ENCODE measurements at places on chromosomes 11 and 22. TPM values are rescaled to one million over a fixed set of nuclear protein-coding genes. Genes with fewer than 3 reads are reported as not detected.

- no peak for DNase-seq
These were observed 929.0 kb upstream of the FAT3 start for GRCh38 chr11:91295591-91295990.

DNA sequence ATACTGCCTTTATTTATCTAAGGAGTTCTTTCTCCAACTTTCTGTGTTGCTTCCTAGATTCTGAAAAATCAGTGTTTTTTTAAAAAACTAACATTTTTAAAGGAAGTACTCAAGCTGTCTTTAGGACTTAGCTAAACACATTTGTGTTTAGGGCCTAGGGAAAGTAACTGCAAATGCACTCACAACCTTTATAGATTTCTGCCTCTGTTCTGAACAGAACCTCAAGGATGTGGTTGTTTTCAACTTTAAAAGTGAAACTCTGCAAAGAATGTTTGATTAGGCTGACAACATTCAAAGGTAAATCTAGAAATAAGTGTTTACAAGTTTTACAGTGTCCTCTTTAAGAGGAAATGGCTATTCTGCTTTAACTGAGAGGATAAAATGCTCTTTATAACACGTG is 55.4 kb upstream of the CNTN5 start:
- no peak for DNase-seq

DNA sequence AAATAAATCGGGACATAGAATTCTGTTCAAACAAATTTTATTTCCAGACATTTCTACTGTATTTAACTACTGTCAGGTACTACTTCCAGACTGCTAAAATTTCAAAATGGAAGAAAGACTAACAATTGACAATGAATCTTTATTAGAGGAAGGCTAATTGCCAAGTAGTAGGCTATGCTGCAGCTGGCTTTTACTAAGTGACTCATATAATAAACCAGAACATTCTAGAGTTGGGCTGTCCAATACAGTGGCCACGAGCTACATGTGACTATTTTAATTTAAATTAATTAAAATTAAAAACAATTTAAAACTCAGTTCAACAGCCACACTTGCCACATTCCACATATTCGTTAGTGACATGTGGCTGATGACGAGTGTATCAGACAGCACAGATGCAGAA is 27.6 kb downstream of the CHKA start:
- no peak for DNase-seq

- DNase-seq: no peak
These were observed 44.5 kb downstream of the TRAF6 start for GRCh38 chr11:36465449-36466163.

DNA sequence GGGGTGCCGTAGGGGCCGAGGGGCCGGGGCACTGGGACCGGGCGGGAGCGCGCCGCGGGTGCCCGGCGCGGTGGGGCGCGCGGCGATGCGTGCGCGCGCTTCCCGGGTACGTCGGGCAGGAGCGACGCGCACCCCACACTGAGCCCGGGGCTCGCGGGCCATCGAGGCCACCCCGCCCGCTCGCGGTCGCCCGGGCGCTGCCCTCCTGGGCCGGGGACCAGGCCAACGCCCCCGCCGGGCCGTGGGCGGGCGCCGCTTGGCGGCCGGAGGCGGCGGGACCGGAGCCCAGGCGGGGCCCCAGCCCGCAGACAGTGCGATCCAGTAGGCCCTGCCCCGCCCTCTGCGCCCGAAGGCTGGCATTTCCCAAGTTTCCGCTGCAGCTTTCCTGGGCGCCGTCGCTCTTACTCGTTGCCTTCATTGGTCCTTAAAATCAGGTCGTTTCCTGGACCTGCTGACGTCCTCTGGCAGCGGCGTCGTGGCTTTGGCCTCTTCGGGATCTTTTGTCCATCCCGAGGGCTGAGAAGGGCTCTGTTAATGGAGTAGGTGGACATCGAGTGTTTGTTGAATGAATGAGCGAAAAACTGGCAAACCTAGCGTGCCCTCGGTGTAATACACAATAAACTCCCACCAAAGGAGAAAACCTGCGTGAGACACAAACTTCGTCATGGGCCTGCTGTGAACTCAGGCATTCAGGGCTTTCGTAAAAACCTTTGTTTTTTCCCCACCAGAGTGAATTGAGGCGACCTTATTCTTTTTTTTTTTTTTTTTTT is 638 bp downstream of the PARVA start:
- DNase-seq: peak; percentile 78

- no peak for DNase-seq
These were observed 608.7 kb downstream of the SOX6 start for GRCh38 chr11:15747671-15748070.

DNA sequence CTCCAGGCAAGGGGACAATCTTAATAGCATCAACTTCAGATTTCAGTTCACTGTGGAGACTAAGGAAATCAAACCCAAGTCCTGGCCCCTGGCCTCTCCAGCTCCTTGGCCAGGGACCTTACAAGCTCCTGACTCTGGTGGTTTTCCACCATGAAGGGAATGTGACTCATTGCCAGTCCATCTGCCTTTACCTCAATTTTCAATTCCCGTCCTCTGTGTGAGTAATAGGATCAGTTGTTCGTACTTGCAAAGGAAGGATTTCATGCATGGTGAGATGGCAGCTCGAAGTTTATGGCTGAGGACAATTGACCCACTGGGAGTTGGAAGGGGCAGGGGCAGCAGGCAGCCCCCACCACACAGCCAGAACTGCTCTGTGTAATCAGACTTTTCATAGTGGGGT is 42.5 kb downstream of the INSC start:
- no peak for DNase-seq

DNA sequence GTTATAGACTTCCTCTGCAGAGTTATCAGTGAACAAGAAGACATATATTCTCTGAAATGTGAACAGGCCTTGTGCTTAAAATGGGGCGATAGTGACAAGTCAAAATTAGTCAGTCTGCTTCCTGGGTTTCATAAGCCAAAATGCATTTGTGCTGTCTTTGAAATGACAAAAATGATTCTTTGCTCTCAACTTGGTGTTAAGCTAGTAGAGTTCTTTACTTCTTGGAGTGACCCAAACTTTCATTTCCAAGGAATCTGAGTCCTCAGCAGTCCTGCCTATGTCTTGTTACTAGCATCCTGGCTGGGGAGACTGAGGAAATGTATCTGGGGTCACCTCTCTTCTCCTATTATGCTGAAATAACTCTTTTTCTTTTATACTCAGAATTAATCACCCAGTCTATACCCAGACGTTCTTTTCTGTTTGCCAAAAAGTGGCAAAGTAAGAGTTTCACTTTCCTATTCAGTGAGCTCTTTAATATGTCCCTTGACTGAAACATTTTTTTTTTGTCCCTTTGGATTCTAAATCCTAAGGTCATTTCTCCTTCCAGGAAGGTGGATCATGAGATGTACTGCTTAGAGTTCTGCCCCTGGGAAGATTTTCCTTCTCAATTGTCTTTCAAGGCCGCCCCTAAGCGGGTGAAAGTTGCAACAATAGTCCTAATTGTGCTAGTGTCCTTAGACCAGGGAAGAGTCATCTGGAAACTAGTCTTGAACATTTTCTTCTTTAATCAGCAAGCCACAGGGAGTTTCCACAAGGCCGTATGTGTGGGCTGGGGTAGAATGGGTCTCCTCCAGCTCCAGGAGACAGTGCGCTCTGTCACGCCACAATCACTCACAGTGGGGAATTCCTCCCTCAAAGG is 53.0 kb upstream of the RDX start:
- peak; percentile 98 for DNase-seq

DNA sequence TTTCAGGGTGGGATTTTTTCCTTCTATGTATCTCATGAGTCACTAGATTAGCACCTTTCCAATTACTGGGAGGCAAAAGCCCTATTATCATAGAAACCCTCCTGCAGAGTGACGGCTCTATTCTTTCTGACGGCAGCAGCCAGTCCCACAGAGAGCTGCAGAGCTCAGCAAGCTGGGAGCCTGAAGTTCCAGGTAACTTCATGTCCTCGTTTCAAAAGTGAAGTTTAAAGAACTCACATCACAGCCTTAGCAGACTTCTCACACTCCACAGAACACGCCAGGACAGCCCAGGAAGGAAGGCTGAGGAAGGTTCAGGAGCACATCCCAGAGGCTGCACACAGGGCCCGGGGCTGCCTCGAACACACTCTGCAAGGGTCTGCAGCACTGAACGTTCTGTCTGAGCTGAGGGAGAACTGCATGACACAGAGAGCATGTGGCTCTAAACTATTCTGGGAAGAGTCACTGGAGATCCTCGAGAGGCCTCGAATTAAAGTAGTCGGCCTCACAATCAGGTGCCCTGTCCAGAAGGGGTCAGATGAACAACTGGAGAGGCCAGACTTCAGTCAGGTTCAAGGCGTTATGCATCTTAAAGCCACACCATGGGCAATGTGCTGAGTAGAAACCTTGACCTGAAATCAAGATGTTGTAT is 104.2 kb upstream of the DRD2 start:
- no peak for DNase-seq

GRCh38 chr22:39493759-39494158 is 8.3 kb upstream of the MIEF1 start:
- no peak for DNase-seq

- DNase-seq: peak; percentile 49
These were observed 6.6 kb downstream of the TREH start for GRCh38 chr11:118672846-118673245.

GRCh38 chr11:92967867-92968266 is 1.6 kb upstream of the MTNR1B start:
- no peak for DNase-seq

DNA sequence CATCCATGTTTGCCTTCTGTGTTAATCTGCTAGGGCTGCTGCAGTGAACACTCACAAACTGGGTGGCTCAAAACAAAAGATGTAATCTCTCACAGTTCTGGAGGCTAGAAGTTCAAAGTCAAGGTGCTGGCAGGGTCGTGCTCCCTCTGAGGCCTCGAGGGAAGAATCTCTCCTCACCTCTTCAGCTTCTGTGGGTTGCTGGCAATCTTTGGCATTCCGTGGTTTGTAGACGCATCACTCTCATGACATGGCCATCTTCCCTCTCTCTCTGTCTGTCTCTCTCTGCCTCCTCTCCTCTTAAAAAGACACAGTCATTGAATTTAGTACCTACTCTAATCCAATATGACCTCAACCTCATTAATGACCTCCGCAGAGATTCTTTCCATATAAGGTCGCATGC is 78.8 kb downstream of the TSPAN18 start:
- DNase-seq: no peak

DNA sequence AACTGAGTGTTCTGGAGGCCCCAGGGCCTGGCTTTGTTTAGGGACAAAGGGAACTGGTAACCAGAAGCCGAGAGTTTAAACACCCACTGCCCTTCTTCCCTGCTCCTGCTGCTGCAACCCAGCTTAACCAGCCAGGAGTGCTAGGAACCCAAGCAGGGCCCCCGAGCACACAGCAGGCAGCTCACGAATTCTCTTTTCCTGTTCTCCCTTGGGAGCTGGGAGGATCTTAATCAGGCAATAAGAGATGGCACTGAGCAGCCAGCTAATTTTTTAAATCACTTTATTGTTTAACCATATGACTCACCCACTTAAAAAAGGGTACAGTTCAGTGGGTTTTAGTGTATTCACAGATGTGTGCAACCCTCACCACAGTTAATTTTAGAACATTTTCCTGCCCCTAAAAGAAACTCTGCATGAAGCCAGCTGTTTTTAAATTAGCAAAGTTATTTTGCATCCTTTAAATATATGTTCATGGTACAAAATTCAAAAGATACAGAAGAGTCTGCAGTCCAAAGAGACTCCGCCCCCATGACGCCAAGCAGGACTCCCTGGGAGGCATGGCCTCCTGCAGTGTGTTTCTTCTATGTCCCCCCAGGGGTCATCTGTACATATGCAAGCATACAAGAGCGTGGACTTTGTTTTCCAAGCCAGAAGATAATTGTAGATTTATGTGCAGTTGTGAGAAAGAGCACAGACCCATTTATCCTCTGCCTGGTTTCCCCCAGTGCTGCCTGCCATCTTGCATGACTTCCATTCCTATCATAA is 18.9 kb upstream of the PPP6R3 start:
- peak; percentile 78 for DNase-seq

- no peak for DNase-seq
These were observed 20.2 kb downstream of the LMO1 start for GRCh38 chr11:8243458-8243857.

DNA sequence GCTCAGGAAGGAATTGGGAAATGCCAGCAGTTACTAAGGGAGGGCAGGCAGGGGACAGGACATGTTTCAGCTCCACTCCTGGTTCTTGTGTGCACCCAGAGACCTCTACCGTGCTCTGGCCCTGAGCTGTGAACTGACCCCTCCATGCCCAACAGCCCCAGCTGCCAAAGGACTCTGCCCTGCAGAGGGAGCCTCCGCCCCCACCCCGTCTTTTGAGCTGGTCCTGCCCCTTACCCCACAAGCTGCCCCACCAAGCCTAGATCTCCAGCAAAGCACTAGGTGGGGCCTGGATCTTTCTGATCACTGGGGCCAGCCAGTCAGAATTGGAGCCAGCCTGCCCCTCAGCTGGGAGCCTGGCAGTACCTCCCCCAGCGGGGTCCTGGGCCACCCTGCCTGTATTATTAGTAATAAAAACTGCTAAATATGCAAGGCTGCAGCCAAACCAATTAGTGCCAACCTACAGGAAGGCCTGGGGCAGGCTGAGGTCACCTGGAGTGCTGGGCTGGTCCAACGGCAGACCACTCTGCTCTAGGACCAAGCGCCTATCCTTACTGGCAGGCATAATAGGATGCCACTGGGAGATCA is 23.9 kb upstream of the DRICH1 start:
- DNase-seq: no peak

GRCh38 chr11:122103321-122103720 is 12.7 kb downstream of the BLID start:
- DNase-seq: no peak

GRCh38 chr11:124207102-124207792 is 24.1 kb downstream of the OR10D3 start:
- no peak for DNase-seq

- no peak for DNase-seq
These were observed 32.1 kb upstream of the BAIAP2L2 start for GRCh38 chr22:38142606-38143005.

DNA sequence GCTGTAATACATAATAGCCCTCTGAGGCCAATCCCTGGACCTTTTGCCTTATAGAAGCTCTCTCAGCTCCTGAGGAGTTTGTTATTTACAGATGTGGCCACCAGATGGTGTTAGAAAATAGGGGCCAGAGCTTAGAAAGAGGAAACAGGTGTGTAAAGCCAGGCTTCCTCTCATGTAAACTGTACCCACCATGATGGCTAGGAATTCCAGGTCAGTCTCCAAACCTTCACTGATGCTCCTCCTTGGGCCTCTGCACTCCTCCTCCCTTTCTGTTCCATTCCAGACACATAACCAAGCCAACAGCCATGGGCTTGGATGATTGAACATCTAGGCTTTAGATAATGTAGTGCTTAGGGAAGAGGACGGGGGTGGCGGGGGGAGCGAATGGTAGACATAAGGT is 39.7 kb downstream of the USP35 start:
- peak; percentile 76 for DNase-seq

GRCh38 chr22:31269892-31270579 is 22.3 kb downstream of the PIK3IP1 start:
- DNase-seq: peak; percentile 16

The RPS6KB2 gene
- total RNA-seq: 17.9 TPM

The HOATZ gene
- total RNA-seq: not detected

The CCDC188 gene
- total RNA-seq: not detected

The STX5 gene
- total RNA-seq: 16.1 TPM

The OR4A16 gene
- total RNA-seq: not detected

The NXPE1 gene
- not detected for total RNA-seq

The VSIG2 gene
- not detected for total RNA-seq

The TRIM29 gene
- total RNA-seq: not detected

The FOSL1 gene
- 8.9 TPM for total RNA-seq

The YPEL1 gene
- total RNA-seq: 0.40 TPM

The NEAT1 gene
- total RNA-seq: 17.2 TPM

The MIAT gene
- 0.45 TPM for total RNA-seq

The RASSF7 gene
- total RNA-seq: 8.0 TPM

The MAJIN gene
- total RNA-seq: not detected

The SLC22A6 gene
- not detected for total RNA-seq
